ENCODE measurements at places on chromosomes 1 and 21.

GRCh38 chr1:245197121-245197520 lies 42.3 kb downstream of the KIF26B start:
- DNase-seq, result no peak

GRCh38 chr1:18936471-18936813 lies 20.0 kb downstream of the IFFO2 start:
- no peak for DNase-seq

- DNase-seq, result no peak
Observed at GRCh38 chr1:25550683-25551310, 7.4 kb downstream of the LDLRAP1 start.

- no peak for DNase-seq
Observed at GRCh38 chr21:41107602-41108001, 60.4 kb upstream of the BACE2 start.

DNA sequence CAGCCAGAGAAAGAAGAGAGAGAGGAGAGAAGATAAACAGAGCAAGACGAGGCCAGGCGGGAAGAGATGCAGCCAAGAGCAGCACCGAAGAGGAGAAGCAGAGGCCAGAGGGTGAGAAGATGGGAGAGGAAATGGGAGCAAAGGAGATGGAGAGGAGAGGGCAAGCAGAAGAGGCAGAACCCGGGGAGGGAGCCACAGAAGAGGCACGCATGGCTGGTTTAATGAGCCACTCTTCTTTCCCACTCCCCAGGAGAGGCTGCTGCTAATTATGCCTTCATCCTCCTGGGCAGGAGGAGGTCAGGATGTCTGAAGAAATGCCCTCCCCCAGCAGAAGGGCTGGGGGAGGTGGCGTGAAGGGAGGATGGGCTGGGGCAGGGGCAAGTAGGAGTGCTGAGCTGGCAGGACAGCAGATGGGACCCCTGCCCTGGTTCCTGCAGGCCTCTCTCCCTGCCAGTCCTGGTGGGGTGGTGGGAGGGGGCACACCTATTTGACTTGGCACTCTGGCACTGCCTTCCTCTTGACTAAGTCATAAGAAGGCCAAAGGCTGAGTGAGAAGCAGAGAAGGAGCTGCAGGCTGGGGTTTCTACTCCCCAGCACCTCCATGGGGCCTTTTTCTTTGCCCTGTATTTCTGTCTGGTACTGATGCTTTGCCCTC lies 32.3 kb downstream of the KIRREL1 start:
- no peak for DNase-seq

GRCh38 chr1:30507016-30507312 lies 216.4 kb downstream of the MATN1 start:
- no peak for DNase-seq

DNA sequence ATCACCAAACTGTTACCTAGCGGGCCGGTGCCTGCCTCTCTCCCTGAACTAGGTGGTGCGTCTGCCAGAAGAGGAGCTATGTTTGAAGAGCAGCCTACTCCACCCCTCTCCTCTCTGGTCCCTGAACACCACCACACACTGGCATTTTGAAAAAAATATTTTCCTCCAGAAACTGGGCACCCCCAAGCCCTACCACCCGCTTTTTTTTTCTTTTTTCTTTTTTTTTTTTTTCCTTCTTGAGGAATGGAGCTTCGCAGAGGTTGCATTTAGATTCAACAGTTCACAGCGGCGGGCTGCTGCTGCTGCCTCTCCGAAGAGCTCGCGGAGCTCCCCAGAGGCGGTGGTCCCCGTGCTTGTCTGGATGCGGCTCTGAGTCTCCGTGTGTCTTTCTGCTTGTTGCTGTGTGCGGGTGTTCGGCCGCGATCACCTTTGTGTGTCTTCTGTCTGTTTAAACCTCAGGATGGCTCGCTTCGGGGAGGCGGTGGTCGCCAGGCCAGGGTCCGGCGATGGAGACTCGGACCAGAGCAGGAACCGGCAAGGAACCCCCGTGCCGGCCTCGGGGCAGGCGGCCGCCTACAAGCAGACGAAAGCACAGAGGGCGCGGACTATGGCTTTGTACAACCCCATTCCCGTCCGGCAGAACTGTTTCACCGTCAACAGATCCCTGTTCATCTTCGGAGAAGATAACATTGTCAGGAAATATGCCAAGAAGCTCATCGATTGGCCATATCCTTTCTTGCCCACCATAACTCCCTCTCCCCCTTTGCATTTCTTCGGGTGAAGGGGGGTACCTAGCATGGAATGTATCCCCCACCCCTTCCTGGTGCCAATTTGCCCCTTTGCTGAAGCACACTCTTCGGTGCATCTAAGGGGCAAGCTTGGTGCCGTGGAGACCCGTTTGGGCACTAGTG lies at the start of gene CACNA1E:
TSS of gene CACNA1E (plus strand) at position 233 of the 911 bp plus-strand sequence. CDS start at position 461, 228 bp downstream.
- no peak for DNase-seq

DNA sequence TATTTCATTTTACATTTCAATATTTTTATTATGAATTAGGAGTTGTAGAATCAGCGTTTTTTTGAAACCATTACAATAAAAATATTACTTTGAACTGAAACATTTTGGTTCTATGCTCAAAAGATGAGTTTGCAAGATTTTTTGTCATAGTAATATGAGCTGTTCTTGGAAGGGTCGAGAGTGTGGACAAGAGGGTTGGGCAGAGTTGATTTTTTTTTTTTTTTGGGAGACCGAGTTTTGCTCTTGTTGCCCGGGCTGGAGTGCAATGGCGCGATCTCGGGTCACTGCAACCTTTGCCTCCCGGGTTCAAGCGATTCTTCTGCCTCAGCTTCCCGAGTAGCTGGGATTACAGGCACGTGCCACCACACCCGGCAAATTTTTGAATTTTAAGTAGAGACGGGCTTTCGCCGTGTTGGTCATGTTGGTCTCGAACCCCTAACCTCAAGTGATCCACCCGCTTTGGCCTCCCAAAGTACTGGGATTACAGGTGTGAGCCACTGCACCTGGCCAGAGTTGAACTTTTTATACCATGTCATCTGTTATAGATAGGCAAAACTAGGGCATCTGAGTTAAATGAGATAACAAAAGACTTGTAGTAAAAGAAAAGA lies 3.3 kb downstream of the CACYBP start:
- no peak for DNase-seq

DNA sequence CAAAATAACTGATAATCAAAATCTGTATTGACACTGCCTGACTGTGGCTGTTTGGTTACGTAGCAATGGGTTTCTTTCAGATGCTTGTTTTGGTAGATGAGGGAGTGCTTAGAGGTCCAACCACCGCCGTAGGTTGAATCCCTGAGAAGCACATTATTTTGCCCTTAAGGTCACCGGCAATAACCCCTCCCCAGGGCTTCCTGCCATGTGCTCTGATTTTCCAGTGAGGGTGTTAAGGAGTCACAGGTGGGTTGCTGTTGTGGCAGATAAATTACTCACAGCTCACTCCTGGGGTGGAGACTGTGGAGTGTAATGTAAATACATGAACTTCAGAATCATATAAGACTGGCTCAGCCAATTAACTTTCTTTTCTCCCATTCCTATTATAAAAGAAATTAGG lies 81.5 kb upstream of the ZP4 start:
- no peak for DNase-seq

GRCh38 chr21:37811711-37812110 lies 104.5 kb downstream of the KCNJ6 start:
- DNase-seq, result no peak

DNA sequence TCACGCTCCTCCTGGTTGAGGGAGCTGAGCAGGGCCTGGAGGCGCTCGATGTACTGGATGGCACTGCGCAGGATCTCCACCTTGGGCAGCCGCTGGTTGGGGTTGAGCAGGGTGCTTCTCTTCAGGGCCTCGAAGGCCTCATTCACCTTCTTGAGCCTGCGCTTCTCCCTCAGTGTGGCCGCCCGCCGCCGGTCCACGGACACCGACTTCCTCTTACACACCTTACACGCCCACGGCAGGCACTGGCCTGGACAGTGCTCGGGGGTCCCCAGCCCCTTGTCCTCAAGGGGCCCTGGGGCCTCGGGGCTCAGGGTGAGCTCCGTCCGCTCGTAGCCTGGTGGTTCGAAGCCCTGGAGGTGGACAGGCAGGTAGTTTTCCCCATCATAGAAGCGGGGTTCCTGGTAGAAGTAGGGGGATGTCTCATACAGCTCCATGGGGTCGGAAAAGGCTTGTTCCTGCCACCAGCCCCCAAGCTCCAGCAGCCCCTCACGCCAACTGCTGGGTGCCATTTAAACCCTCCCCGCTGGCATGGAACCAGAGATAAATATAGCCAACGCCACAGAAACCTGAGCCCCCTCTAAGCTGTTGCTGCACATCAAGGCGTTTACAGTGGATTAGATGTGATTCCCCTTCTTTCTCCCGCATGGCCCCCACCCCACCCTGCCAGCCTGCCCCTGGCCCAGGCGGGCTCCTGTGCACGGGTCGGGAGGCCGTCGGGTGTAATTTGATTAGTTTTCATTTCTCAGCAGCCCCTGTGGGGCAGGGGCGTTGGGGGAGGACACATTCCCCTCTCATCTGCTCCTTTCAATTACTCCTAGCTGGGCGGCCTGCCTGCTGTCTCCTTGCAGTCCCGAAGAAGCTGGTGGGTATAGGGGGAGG lies at the start of gene MYOG:
TSS of gene MYOG (minus strand) at position 485 of the 879 bp plus-strand sequence. CDS start at position 434, 51 bp downstream.
- DNase-seq, result no peak

DNA sequence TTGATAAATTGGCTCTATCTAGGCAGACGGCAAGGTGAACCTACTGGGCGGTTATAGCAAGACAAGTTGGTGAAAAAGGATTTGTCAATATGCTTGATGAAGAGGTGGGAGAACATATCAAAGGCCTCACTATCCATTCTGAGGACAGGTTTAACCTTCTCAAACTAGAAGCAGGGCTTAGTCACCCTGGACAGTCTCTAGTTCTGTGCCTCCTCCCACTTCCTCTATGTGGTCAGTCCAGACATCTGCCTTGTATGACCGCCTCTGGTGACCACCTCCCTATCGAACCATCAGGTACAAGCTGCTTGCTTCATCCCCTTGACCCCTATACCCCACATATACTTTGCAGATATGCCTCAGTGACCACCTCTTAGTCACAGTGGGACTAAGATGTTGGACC lies 2.3 kb upstream of the SCYL3 start:
- no peak for DNase-seq

DNA sequence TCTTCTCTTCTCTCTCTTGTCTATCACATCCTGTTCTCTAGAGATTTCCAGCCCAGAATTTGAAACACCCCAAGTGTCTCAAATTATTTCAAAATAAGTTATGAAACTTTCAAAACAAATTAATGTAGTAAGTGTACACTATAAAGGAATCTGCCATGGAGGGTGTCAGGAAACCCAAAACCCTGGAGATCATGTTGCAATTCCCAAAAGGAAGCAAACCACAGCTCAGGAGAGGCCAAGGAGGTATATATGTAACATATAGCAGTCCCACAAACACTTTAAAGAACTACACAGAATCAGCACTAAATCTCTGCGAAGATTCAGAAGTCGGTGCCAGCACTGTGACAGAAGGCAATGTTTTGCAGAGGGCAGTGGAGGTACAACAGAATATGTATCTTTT lies 26.6 kb downstream of the PTPN14 start:
- DNase-seq, result no peak

DNA sequence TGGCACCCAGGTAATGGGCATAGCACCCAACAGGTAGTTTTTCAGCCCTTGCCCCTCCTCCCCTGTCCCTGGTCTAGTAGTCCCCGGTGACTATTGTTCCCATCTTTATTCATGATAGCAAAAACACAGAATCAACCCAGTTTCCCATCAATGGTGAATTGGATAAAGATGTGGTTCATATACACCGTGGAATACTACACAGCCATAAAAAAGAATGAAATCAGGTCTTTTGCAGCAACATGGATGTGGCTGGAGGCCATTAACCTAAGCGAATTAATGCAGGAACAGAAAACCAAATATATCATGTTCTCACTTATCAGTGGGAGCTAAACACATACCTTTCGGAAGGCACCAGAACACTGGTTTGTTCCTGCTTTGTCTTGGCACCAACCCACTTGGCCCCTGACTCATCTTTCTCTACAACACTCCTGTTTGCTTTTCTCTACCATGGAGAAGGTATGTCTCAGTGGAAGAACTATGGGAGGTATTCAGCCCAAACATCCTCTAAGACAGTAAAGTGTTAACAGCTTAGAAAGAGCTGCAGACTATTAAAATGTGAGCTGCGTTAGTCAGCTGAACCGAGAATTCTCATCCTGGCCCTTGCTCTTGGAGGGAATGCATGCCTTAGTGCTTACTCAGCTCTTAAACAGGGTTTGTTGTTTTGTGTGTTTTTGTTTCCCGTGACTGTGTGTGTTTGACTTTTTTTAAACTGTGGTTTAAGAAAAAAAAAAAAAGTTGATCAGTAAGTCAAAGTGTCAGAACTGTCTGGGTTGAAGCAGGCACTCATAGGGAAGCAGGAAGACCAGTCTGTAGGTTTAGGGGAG lies 203.0 kb downstream of the TOMM20 start:
- no peak for DNase-seq

GRCh38 chr1:218472885-218473284 lies 127.7 kb downstream of the TGFB2 start:
- DNase-seq, result no peak

- DNase-seq, result no peak
Observed at GRCh38 chr1:204624631-204625216, 60.8 kb downstream of the LRRN2 start.

DNA sequence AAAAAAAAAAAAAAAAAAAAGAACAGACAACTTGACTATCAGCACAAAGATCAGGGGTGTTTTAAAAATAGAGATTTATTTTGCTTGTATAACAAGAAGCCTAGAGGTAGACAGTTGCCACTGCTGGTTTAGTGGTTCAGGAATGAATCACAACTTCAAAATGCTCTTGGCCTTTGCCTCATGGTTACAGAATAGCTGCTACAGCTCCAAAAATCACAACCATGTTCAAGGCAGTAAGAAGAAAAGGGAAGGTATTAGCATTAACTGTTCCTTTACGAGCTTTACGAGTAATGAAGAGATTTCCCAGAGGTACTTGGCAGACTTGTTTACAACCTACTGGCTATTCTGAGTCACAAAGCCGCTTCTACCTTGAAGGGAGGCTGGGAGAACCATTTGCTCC lies 52.5 kb upstream of the PPM1J start:
- no peak for DNase-seq

DNA sequence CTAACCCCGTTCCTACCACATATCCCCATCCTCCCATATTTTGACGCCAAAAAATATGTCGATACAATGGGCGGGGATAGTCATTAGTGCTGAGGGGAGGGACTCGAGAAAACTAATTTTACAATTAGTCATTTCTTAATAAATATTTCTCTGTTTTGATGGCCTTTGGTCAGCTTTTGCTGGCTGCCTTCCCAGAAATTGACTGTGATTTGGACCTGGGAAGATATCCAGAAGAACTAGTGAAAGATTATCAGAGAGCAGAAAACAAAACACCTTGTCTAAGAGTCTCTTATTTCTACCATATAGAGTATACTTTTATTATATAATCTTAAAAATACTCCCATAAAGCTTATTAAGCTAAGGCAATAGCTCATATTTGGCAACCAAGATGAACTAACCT lies 247.6 kb downstream of the MRPL39 start:
- no peak for DNase-seq

DNA sequence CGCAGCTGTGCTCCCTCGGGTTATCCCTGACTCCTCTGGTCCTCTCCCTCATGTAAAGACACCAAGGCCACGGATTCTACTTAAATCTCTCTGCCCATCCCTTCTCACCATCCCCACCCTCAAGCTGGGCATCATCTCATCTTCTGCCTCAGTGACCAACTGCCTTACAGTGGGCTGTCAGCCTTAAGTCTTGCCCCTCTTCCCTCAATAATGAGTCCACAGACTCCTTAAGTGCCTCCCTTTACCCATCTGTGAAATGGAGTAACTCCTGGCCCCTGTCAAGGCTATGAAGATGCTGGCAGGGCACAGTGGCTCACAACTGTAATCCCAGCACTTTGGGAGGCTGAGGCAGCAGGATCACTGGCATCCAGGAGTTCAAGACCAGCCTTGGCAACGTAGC lies 12.1 kb downstream of the SH3BGRL3 start:
- no peak for DNase-seq
